Stimulated activated CD8-positive, alpha-beta memory T cell treated with anti-CD3 and anti-CD28 coated beads, Interleukin-4, amount 100 ng/mL, for 1 hour (primary cell): ENCODE measurements at places on chromosomes 4 and X.

DNA sequence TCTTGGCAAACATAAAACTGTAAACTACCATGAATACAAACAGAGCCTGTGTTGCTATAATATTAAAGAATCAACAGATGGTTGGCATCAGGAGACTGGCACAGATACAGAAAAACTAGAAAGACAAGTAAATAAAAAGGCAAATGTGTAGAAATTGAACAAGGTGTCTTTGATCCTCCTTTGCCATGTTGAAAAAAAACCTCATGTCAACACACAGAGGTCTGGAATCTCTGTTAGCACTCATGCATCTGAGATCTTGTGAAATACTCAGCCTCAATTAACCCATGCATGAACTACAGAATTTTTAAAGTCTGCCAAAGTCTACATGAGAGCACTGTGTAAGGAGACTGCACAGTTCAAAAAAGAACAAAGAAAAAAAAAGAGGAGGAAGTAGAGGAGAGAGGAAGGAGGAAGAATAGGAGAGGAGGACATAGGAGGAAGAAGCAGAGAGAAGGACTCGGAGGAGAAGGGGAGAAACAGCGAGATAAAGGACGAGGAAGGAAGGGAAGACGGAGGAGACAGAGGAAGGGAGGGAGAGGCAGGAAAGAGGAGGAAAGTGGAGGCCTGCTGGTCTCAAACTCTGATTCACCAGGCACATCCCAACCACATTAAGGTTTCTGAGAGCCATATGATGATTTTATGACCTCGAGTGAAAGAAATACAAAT, 52.8 kb downstream of the PRDM5 start:
- no peak for DNase-seq

DNA sequence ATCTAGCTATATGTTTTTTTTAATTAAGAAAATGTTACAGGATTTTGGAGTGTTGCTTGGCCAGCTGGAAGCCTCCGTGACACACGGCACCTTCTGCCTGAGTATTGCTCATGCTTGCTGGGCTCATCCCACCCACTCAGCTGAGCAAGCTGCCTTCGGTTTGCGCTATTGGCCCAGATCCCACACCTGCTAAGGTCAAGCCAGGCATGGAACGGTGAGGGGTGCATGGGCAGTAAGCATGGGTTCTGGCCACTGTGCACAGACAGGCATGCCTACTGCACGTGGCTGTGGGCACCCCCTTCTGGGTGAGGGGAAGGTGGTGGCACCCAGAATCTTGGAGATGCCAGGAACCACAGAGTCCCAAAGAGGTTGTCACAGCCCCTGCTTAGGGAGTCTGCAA, 1178.4 kb upstream of the PCDH7 start:
- DNase-seq: no peak

- DNase-seq: no peak
These were observed 40.8 kb downstream of the JADE1 start for GRCh38 chr4:128850252-128850651.

GRCh38 chr4:141565379-141566089, 70.8 kb upstream of the IL15 start:
- no peak for DNase-seq
